Esophagus muscularis mucosa (tissue), 4 donors: ENCODE measurements at places on chromosomes 1 and 21. TPM values are rescaled to one million over a fixed set of nuclear protein-coding genes. Genes with fewer than 3 reads are reported as not detected.

Gene PTGFR
- total RNA-seq = 2.9 TPM

Gene AKNAD1
- total RNA-seq = 0.13 TPM

Gene ERO1B
- total RNA-seq = 8.0 TPM

Gene E2F2
- 0.26 TPM for total RNA-seq

Gene RGS13
- 1.0 TPM for total RNA-seq

Gene SERTAD4
- total RNA-seq = 2.6 TPM

Gene C1orf87
- not detected for total RNA-seq

Gene EEIG2
- total RNA-seq = 15.2 TPM

Gene SPEN
- total RNA-seq = 41.1 TPM

Gene SPATA6
- 21.9 TPM for total RNA-seq

DNA sequence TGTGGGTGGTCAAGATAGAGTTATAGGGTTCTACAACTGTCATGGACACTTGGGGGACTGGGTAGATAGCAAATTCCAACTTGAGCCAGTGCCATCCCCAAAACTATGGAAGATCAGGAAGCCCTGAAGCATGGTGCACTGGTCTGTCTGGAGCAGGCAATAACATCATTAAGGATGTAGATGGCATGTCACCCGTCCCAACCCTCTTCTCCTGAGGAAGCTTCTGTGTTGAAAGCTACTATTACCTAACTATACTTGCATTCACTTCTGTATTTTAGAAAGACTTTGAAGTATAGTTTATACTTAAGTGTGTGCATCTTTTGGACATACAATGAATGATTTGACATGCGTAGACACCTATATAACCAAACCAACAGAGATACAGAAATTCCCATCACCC is 32.9 kb downstream of the RABIF start:
- H3K4me3 ChIP-seq = no peak overlapping the region
- H3K27ac ChIP-seq = no peak overlapping the region
- no peaks in the 10 kb centered on the region for H3K36me3 ChIP-seq
- H3K27me3 ChIP-seq = no peaks in the 10 kb centered on the region

DNA sequence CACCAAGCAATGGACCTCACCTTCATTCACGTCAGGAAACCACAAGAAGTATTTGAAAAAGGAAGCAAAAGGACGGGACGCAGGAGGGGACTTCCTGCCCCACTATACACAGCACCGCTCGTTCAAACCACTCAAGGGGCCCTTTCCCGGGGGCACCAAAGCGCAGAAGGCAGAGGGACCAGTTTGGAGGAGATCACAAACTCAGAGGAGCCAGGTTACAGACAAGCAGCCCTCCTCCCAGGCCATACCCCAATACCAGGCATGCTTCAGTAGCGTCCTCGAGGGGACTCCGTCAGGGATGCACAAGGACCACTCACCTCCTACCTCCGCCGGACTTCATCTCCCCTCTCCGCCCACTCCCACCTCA is 685 bp downstream of the CRTC2 start:
- no peak for DNase-seq
- peaks cover 54% of the 10 kb centered on the region for H3K4me1 ChIP-seq
- no peaks in the 10 kb centered on the region for H3K27me3 ChIP-seq
- peak overlapping the region; percentile 80 for H3K4me3 ChIP-seq

- H3K27ac ChIP-seq = no peak overlapping the region
- no peaks in the 10 kb centered on the region for H3K36me3 ChIP-seq
- no peak for DNase-seq
- H3K4me1 ChIP-seq = no peaks in the 10 kb centered on the region
These were observed 31.1 kb downstream of the CHODL start for GRCh38 chr21:18275781-18276180.

DNA sequence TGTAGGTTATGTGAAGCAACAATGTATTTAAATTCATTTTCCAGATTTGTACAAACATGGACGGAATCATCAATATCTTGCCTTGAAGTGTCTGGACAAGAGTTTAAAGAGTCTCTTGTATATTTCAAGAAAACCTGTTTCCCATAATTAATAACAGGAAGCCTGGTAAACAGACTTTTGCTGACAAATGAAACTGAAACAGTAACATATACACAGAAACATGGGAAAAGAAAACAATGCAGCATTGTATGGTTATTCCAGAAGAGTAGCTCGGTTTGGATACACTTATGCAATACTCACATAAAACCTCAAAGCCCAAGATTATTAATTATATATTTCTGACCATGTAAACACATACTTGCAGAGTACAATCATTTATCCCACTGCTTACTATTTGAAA is 265.5 kb downstream of the PTPRC start:
- peaks cover 11% of the 10 kb centered on the region for H3K36me3 ChIP-seq
- H3K4me1 ChIP-seq = peaks cover 5% of the 10 kb centered on the region

DNA sequence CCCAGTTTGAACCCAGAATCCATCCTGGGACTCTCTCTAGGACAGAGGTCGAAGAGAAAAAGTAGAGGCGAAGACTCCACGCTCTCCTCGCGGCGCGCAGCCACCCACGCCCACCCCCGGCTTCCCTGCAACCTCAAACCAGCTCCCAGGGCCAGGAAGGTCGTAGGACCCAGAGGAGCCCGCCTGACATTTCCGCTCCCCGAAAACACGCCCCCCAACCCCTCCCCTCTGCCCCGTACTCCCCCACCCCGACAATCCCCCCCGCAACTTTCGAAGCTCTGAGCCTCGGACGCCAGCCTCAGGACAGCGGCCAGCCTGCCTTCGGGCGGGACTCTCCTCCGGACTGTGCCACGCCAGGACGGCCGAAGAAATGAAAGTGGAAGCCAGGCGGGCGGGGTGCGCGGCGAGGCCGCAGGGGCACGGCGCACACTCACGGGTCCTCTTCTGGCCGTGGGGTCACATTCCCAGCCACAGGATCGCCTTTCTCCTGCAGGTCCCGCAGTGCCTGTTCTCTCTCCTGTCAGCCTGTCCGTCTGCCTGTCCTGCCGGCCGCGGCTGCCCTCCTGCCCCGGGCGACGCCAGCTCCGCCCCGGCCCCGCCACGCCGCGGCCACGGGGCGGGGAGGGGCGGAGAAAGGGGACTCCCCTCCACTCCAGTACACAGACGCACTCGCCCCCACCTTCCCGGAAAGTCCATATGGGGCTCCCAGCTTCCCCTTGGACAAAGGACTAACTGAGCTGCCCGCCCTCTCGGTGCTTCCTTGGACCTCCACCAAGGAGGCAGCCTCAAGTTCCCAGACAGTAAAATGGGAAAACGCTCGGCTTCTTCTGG is at the start of gene MOB3C:
TSS of gene MOB3C (minus strand) at position 535 of the 831 bp plus-strand sequence. CDS start 3,490 bp downstream, outside the sequence.
- H3K27me3 ChIP-seq = no peaks in the 10 kb centered on the region
- peaks cover 52% of the 10 kb centered on the region for H3K4me1 ChIP-seq
- peaks cover 6% of the 10 kb centered on the region for H3K36me3 ChIP-seq
- H3K27ac ChIP-seq = peak within 1 kb of the TSS; percentile 95

DNA sequence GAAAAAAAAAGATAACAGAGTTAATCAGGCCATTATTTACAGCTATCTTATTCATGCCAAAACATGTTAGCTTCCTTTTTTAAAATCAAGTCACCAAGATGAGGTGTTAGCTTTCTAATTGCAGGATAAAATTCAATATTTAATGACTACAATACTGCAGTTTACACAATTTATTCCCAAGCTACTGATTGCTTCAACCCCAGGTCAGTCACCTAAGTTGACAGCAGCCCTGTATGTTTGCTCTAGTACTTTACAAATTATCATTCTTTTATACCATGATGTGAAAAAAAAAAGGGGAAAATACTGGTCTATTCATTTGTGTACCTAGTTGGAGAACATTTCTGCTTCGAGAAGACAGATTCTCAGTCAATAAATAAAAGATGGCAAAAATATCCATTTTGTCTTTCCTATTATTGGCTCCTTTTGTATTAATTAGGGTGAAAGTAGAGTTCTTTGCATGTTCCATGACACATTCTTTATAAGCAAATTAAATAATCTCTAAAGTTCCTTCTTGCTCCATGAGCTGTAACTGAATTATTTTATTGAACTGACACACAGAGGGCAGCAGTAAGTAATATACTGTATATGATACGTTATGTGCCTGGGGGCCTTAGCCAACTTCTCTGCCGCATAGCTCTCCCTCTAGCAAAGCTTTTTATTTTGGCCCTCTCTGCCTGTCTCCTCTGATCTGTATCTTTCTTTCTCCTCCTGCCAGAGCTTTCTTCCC is 48.0 kb downstream of the DIPK1A start:
- H3K27ac ChIP-seq = no peak overlapping the region
- H3K27me3 ChIP-seq = no peaks in the 10 kb centered on the region
- H3K4me1 ChIP-seq = peaks cover 11% of the 10 kb centered on the region
- H3K36me3 ChIP-seq = no peaks in the 10 kb centered on the region
- no peak for DNase-seq
- no peak overlapping the region for H3K4me3 ChIP-seq

- no peak overlapping the region for H3K4me3 ChIP-seq
- no peaks in the 10 kb centered on the region for H3K4me1 ChIP-seq
- H3K27ac ChIP-seq = no peak overlapping the region
- H3K27me3 ChIP-seq = no peaks in the 10 kb centered on the region
- DNase-seq = no peak
These were observed 77.6 kb upstream of the CHRM3 start for GRCh38 chr1:239308701-239309333.

GRCh38 chr21:41068967-41069642 is 98.9 kb upstream of the BACE2 start:
- H3K27me3 ChIP-seq = no peaks in the 10 kb centered on the region
- no peak for DNase-seq
- no peaks in the 10 kb centered on the region for H3K36me3 ChIP-seq
- H3K4me1 ChIP-seq = peaks cover 9% of the 10 kb centered on the region

GRCh38 chr1:165443539-165444311 is 1.2 kb downstream of the RXRG start:
- H3K36me3 ChIP-seq = no peaks in the 10 kb centered on the region
- H3K4me1 ChIP-seq = peaks cover 5% of the 10 kb centered on the region
- peaks cover 14% of the 10 kb centered on the region for H3K27me3 ChIP-seq
- DNase-seq = no peak
- peak overlapping the region; percentile 60 for H3K27ac ChIP-seq

- peaks cover 86% of the 10 kb centered on the region for H3K36me3 ChIP-seq
- no peaks in the 10 kb centered on the region for H3K27me3 ChIP-seq
- peaks cover 23% of the 10 kb centered on the region for H3K4me1 ChIP-seq
- no peak overlapping the region for H3K27ac ChIP-seq
- no peak overlapping the region for H3K4me3 ChIP-seq
These were observed 39.4 kb downstream of the CAPN2 start for GRCh38 chr1:223751696-223752095.

DNA sequence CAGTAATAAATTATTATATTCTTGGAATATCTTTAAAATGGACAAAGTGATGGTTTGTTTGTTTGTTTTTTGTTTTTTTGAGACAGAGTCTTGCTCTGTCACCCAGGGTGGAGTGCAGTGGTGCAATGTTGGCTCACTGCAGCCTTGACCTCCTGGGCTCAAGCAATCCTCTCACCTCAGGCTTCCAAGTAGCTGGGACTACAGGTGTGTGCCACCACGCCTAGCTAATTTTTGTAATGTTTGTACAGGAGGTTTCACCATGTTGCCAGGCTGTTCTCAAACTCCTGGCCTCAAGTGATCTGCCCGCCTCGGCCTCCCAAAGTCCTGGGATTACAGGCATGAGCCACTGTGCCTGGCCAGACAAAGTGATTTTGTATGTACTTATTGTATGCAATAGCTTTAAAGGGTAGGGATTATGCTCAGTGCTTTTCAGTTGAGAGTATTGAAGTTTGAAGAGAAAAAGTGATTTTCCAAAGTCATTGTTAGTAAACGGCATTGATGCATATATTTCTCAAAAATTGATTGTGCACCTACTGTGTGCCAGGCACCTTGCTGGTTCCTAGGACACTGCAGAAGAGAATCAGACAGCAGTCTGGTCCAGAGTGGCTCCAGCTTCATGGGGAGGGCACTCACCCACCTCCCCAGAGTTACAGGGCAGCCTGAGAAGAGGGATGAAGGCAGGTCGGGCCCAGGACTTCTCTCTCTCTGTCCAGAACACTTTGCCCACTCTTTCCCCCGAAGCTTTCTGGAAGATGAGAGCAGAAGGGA is 34.2 kb upstream of the TTC22 start:
- peaks cover 6% of the 10 kb centered on the region for H3K27me3 ChIP-seq
- no peak overlapping the region for H3K4me3 ChIP-seq
- no peaks in the 10 kb centered on the region for H3K4me1 ChIP-seq
- peak; percentile 57 for DNase-seq

DNA sequence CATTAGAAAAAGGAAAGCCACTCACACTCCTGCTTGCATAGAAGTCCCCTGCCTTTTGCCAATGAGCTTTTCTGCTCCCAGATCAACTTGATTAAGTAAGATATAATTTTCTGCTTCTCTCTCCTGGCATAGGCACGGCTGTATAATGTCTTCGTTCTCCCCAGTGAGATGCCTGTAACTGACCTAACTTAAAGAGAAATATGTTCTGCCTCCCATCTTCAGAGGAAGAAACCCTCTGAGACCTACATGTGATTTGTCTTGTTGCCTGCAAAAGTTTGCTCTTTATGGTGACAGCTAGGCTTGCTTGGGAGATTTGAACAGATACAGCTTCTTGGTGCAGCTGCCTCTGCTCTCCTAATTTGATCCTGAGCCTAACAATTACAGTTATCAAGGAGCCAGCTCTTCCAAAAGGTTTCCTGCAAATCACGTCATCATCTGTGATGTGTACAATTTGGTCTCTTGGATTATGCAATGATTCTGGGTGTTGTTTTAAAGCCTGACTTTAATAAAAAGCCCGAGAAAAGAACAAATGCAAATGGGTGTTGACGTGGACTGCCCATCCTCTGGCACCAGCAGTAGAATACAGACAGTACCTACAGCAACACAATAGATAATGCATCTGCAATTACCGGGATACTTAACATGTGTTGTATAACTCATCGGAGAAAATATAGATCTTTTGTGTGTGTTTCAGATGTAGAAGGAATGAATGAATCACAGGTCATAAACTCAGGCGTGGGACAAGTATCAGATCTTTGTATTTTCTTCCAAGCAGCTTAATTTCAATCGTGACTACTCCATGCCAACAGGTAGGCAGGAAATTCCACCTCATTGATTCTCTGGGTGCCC is 76.2 kb upstream of the KAZN start:
- H3K4me1 ChIP-seq = peaks cover 60% of the 10 kb centered on the region
- no peak overlapping the region for H3K4me3 ChIP-seq
- H3K27me3 ChIP-seq = no peaks in the 10 kb centered on the region
- H3K27ac ChIP-seq = peak overlapping the region; percentile 55

DNA sequence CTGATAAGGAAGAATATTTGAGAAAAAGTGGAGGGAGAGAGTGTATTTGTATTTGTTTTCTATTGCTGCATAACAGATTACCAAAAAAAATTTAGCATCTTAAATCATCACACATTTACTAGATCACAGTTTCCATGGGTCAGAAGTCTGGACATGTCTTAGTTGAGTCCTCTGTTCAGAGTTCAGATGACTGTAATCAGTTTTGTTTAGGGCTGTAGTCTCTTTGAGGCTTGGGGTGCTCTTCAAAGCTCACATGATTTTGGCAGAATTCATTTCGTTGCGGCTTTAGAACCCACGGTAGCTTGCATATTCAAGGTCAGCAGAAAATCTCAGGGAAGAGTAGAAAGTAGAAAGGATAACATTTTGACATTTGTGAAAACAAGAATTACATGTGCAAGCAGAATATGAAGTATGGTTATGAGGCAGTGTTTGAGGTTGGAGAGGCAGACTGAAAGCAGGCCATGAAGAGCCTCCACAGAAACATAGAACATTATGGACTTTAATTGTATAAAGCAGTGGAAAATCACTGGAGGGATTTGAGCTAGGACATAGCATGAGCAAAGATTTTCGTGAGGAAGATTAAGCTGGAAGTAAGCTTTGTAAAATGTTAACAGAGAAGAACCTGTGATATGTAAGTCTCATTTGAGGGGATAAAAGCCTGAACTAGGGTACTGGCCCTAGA is 110.6 kb upstream of the GPR52 start:
- no peak overlapping the region for H3K4me3 ChIP-seq
- H3K36me3 ChIP-seq = peaks cover 5% of the 10 kb centered on the region
- H3K27me3 ChIP-seq = no peaks in the 10 kb centered on the region
- no peaks in the 10 kb centered on the region for H3K4me1 ChIP-seq
- DNase-seq = no peak
- H3K27ac ChIP-seq = no peak overlapping the region

GRCh38 chr21:15298306-15298705 is 233.5 kb upstream of the NRIP1 start:
- no peak overlapping the region for H3K4me3 ChIP-seq
- H3K27me3 ChIP-seq = no peaks in the 10 kb centered on the region
- no peaks in the 10 kb centered on the region for H3K36me3 ChIP-seq
- no peak for DNase-seq
